Muscle of back (tissue), 13 donors: ENCODE measurements at places on chromosomes 1 and 21. TPM values are rescaled to one million over a fixed set of nuclear protein-coding genes. Genes with fewer than 3 reads are reported as not detected.

Gene IL6R
- polyA plus RNA-seq: 6.7 TPM

Gene IGSF21
- 0.59 TPM for polyA plus RNA-seq

Gene ZBTB18
- polyA plus RNA-seq: 108 TPM

Gene OVAAL
- polyA plus RNA-seq: not detected

Gene CNR2
- polyA plus RNA-seq: 0.06 TPM

Gene STK40
- 23.5 TPM for polyA plus RNA-seq

Gene HTR1D
- polyA plus RNA-seq: 0.14 TPM

Gene AQP10
- polyA plus RNA-seq: 0.26 TPM

Gene PARP1
- polyA plus RNA-seq: 98.0 TPM

Gene ISG15
- 7.5 TPM for polyA plus RNA-seq

Gene KCNJ15
- polyA plus RNA-seq: 0.64 TPM

Gene IVL
- polyA plus RNA-seq: 0.05 TPM
